ENCODE measurements at places on chromosomes 13 and 19.
A peak's percentile ranks its signal among the peaks of the same experiment; 100 is the strongest.

- no peaks in the 10 kb centered on the region for H3K36me3 ChIP-seq
- no peak overlapping the region for H3K27ac ChIP-seq
- H3K4me1 ChIP-seq = no peaks in the 10 kb centered on the region
Measured at GRCh38 chr13:87889254-87889653, 218.1 kb downstream of the SLITRK5 start.

- H3K36me3 ChIP-seq = peaks cover 8% of the 10 kb centered on the region
- no peaks in the 10 kb centered on the region for H3K4me1 ChIP-seq
- H3K27ac ChIP-seq = no peak overlapping the region
- H3K4me3 ChIP-seq = no peak overlapping the region
Measured at GRCh38 chr19:57656346-57656745, 12.4 kb upstream of the ZSCAN4 start.

- H3K4me3 ChIP-seq = no peak overlapping the region
- H3K27ac ChIP-seq = no peak overlapping the region
- no peaks in the 10 kb centered on the region for H3K36me3 ChIP-seq
- no peak for DNase-seq
- peaks cover 11% of the 10 kb centered on the region for H3K4me1 ChIP-seq
Measured at GRCh38 chr19:47075179-47075810, 26.9 kb upstream of the TMEM160 start.

- peaks cover 2% of the 10 kb centered on the region for H3K36me3 ChIP-seq
- peaks cover 17% of the 10 kb centered on the region for H3K4me1 ChIP-seq
- no peak for DNase-seq
- no peak overlapping the region for H3K4me3 ChIP-seq
- peaks cover 85% of the 10 kb centered on the region for H3K27me3 ChIP-seq
Measured at GRCh38 chr19:46484656-46485055, 11.0 kb downstream of the PNMA8B start.

- peak overlapping the region; percentile 91 for H3K4me3 ChIP-seq
- no peaks in the 10 kb centered on the region for H3K36me3 ChIP-seq
- H3K27me3 ChIP-seq = no peaks in the 10 kb centered on the region
Measured at GRCh38 chr13:73519396-73520116, 460.8 kb downstream of the KLF5 start.

DNA sequence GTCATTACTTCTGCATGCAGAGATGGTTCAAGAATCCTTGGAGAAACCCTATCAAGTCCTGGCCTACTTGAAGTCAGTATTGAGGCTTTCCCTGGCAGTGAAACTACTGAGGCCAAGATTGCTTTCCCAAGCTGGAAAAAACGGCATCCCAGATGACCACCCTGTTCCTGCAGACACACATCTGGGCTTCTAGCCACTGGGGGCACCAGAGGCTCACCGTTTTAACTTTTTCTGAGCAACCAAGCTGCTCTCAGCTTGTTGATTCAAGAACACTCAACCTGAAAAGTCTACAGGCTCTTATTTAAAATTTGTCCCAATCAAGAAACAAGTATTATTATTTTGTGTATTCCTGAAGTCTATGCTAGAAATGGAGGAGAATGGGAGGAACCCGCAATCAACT is 66.6 kb downstream of the SPRYD7 start:
- H3K27me3 ChIP-seq = peaks cover 5% of the 10 kb centered on the region
- H3K4me3 ChIP-seq = no peak overlapping the region
- DNase-seq = no peak

DNA sequence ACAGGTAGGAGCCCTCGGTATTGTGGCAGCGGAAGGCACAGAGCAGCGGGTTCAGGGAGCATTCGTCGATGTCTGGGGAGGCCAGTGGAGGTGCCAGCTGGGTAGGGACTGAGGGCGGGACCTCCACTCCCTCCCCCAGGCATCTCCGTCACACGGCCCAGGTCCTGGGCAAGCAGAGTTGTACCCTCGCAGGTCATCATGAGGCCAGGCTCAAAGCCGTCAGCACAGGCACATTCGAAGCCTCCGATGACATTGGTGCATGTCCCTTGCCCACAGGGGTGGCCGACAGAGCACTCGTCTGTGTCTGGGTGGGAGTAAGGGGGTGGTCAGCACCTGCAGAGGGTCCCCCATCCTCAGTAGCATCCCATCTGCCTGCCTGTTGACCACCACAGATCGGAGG is 35.3 kb downstream of the CCL25 start:
- no peak overlapping the region for H3K27ac ChIP-seq
- H3K36me3 ChIP-seq = no peaks in the 10 kb centered on the region
- H3K4me1 ChIP-seq = no peaks in the 10 kb centered on the region
- no peak for DNase-seq

DNA sequence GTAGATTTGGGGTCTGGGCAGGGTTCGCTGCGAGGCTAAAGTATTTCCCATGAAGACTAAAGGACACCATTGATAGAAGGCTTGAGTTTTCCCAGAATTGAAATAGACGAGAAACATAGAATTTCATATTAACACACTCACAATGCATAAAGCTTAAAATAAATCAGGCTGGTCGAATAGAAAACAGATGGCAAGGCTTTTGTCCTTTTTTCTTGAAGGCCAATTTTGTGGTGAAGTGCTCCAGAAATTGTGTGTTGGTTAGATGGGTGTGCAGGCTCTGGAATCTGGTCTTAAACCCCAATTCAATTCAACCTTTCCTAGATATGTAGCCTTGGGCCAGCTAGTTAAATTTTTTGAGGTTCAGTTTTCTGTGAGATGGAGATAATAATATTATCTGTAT is 56.9 kb upstream of the LRCH1 start:
- DNase-seq = no peak
- H3K4me1 ChIP-seq = no peaks in the 10 kb centered on the region
- H3K27ac ChIP-seq = no peak overlapping the region

- H3K4me3 ChIP-seq = peak overlapping the region; percentile 97
- H3K4me1 ChIP-seq = peaks cover 37% of the 10 kb centered on the region
Measured at GRCh38 chr19:18306209-18306887, 16.5 kb downstream of the LSM4 start.

DNA sequence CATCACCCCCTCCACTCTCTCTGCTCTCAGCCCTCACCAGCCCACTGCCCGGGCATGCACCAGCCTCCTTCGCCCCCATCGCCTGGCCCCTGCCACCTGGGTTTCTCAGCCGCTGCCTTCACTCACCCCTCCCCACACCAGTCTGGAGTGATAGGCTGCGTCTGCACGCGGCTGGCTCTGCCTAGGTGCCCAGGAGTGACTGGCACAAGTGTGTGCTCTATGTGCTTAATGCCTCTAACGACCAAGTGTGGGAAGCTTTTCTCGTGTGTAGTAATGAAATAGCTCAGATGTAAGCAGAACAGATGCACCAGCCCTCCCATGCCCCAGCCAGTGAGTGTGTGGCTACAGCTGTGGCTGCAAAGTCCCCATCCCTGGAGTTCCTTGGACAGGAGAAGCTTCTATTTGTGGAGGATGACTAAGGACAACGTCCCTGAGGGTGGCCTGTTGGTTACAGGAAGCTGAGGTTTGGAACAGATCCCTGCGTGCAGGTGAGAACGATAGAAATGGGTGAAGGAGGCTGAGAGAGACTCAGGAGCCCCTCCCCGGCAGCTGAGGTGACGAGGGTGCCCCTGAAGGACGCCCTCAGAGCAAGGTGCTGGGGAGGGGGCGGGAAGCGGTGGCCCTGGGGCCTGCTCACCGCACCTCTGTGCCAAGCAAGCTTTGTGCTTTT is 35.6 kb downstream of the ATP11A start:
- DNase-seq = no peak
- H3K27ac ChIP-seq = peak overlapping the region; percentile 76
- H3K4me1 ChIP-seq = peaks cover 36% of the 10 kb centered on the region
- H3K36me3 ChIP-seq = no peaks in the 10 kb centered on the region
- H3K4me3 ChIP-seq = peak overlapping the region; percentile 68

GRCh38 chr13:35643625-35644024 is 167.1 kb upstream of the MAB21L1 start:
- H3K27me3 ChIP-seq = no peaks in the 10 kb centered on the region
- H3K36me3 ChIP-seq = no peaks in the 10 kb centered on the region
- H3K4me3 ChIP-seq = no peak overlapping the region
- no peaks in the 10 kb centered on the region for H3K4me1 ChIP-seq
- no peak for DNase-seq
- H3K27ac ChIP-seq = no peak overlapping the region

DNA sequence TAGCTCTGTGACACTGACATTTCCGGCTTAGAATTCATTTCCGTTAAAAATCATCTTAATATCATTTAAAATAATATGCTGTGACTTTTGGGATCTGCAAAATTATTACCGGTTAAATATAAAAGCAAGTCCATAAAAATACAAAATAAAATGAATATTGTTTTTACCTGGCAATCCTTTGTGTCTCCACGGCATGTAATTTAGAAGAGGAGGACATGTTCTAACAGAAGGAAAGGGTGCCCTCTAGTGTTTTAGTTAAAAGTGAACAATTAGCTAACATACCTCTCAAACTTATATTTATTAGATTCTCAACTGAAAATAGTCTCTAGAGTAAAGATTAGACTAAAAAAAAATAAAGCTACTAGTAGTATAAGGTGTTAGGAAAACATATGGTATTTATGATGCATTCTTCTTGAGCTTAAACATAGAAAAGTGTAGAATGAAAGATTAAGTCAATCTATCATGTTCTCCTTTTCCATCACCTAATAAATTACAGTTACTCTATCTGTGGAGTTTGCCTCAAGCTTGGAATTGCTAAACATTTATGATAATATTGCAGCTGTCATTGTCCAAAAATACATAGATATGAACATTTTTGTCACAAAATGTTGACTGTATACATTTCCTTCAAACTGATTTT is 676.7 kb upstream of the SPRY2 start:
- no peak for DNase-seq
- H3K36me3 ChIP-seq = no peaks in the 10 kb centered on the region
- H3K27me3 ChIP-seq = no peaks in the 10 kb centered on the region
- H3K4me3 ChIP-seq = no peak overlapping the region
- no peaks in the 10 kb centered on the region for H3K4me1 ChIP-seq
- H3K27ac ChIP-seq = no peak overlapping the region

Measured in T-helper 17 cell (primary cell).